ENCODE measurements at places on chromosomes 6 and 20. TPM values are rescaled to one million over a fixed set of nuclear protein-coding genes. Genes with fewer than 3 reads are reported as not detected.

The NHSL1 gene
- 34.8 TPM for total RNA-seq

The PNLDC1 gene
- total RNA-seq: not detected

The COL9A3 gene
- 1.5 TPM for total RNA-seq

The LPIN3 gene
- 15.7 TPM for total RNA-seq

The CEBPB gene
- 59.8 TPM for total RNA-seq

The GRM4 gene
- not detected for total RNA-seq
